ENCODE measurements at places on chromosomes 1 and 21.

GRCh38 chr21:26032263-26032662 lies 138.3 kb downstream of the APP start:
- DNase-seq: no peak

GRCh38 chr1:208731981-208732821 lies 488.0 kb upstream of the PLXNA2 start:
- no peak for DNase-seq

- DNase-seq: no peak
Measured at GRCh38 chr1:202029171-202029665, 18.8 kb downstream of the ELF3 start.

DNA sequence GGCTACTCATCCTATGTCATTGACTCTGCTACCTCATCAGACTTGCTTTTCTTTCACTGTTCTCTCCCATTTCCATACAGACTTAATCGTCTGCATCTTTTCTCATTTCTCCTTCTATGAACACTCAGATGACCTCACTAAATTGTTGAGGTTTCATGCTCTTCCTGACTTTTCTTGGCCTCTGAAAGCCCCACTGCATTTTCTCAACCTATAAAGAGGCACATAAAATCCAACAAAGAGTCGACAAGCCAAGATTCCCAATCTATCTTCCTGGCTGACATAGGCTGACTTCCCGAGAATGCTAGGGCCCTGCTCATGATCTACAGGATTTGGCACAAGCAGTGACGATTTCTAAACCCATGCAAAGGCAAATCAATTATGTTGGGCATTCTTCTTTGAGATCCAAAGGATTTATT lies 280.8 kb upstream of the DPYD start:
- DNase-seq: no peak

DNA sequence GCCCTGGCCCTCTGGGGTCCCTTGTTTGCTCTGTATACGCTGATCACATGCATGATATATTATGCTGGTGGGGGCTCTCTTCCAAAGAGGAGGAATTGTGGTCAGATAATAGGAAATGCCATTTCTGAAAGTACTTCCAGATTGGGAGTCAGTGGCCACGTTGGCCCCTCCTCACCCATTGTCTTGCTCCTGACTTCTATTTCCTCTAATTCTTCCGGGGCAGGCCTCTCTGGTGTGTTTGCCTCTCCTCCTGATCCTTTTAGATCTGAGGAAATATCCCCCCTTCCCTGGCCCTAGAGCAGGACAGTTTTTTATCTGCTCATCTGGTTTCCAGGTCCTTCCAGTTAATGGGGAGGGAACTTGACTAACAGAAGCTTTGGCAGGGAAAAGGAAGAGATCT lies 2.9 kb downstream of the VANGL2 start:
- DNase-seq: no peak

DNA sequence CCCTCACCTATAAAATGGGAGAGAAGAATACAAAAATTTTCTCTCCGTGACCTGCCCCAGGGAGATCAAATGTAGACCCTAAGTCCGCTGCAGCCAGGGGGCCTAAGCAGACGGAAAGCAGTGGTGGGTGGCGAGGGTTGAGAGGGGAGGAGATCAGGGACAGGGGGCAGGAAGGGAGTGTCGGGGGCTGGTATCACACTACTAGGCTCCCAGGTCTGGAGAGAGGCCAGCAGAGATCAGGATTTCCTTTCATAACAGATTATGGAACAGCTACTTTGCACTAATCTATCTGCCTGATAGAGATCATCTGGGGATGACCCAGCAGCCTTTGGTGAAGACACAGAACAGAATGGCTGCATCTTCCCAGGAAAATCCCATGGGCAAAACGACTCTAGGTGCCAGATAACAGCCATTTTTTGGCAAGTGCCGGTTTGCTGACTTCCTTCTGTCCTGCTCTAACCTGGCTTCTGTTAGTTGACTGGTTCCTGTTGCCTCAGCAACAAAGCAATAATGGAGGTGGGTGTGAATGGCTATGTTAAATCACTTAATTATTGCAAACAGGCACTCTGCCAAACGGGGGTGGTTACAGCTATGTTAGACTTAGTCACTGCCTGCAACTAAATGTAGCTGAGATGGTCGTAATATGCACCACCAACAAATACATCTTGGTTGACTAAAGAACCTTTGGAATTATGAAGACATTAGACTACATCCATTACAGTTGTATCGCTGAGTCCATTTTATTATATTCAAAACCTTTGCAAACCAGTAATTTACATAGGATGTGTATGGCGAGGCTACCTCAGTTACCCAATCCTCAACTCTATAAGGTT lies 30.0 kb upstream of the EPS8L3 start:
- no peak for DNase-seq

- no peak for DNase-seq
Measured at GRCh38 chr1:1431845-1432273, 3.6 kb upstream of the VWA1 start.

DNA sequence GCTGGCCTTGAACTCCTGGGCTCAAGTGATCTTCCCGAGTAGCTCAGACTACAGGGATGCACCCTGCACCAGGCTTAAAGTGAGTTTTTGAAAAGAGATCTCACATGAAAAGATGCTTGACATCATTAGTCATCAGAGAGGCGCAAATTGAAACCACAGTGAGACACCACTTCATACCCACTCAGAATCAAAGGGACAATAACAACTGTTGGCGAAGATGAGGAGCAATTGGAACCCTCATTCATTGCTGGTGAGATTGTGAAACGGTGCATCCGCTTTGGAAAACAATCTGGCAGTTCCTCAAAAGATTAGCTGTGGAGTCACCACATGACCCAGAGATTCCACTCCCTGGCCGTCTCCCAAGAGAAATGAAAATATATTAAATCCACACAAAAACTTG lies 122.3 kb downstream of the PGBD5 start:
- no peak for DNase-seq

All from SK-N-MC (cell line).